ENCODE measurements at places on chromosomes 13 and 19.

GRCh38 chr13:45534604-45535003, 69.9 kb downstream of the COG3 start:
- DNase-seq: no peak

DNA sequence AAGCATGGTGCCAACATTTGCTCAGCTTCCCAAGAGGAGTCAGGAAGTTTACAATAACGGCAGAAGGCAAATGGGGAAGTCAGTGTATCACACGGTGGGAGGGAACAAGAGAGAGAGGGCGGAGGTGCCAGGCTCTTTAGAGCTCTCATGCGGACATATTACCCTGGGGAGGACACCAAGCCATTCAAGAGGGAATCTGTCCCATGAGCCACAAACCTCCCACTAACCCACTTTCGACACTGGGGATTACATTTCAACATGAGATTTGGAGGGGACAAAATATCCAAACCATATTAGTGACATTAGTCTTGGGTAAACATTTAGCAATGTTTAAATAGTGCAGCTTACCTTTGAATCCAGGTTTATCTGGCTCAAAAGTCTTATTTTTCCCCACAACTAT, 69.9 kb downstream of the SLAIN1 start:
- no peak for DNase-seq

DNA sequence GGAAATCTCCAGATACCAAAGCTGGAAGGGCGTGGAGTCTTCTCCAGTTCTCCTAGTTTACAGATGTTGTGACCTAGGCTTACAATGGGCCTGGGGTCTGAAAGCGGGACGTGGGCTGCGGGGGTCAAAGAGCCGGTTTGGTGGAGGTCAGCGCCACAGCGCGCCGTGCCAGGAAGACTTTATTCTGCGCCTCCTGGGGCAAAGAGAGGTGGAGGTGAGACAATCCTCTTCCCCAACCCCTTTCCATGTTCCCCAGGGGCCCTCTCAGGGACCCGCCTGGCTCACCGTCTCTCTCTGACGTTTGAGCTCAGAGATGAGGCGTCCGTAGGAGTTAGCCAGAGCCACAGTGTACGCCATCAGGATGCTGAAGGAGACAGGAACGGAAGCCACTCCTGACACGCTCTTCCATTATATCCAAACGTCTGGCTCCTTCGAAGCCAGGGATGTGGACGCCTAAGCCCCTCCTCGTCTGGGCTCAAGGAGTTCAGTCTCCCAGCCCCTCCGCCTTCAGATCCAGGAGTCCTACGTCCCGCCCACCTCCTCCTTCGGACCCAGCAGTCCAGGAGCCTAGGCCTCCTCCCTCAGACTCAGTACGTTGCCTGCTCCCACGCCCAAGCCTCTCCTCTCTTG, 776 bp upstream of the LENG1 start:
- DNase-seq: no peak

DNA sequence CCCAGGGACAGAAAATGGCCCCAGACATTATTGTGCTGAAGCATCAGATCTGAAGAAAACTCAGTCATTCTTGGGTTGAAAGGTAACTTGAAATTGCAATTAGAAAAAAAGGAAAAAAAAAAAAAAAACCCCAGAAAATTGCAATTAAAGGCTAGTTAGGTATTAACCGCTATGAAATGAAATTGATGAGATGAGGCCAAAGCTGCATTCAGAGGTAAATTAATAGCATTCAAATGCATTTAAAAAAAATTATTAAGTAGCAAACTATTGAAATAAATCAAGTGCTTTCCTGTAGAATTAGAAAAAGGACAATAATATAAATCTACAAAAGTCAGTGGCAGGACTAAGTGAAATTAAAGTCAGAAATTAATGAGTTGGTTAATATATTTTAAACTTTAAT, 6.4 kb downstream of the PGLS start:
- no peak for DNase-seq

GRCh38 chr19:19647037-19647835, 3.8 kb upstream of the GMIP start:
- no peak for DNase-seq

DNA sequence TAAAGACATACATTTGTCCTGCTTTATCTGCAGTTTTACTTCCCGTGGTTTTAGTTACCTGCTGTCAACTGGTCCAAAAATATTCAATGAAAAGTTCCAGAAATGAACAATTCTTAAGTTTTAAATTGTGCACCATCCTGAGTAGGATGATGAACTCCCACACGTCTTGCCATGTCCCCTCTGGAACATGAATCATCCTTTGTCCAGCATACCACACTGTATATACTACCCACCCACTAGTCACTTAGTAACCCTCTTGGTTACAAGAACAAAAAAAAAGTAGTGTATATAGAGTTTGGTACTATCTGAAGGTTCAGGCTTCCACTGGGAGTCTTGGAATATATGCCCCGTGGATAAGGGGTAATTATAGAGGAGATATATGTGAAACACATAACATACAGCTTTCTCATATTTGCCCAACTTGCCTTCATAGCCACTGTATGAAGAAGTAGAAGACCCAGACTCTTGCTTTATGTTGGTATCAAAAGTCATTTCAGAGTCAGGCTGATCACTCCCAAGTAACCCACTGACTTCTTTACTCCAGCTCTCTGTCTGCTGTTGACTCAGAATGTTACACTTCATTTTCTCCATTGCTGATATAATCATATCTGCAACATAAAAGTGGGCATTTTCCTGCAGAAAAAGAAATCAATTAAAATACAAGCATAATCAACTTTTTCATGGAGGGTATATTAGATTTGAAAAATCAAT, 19.3 kb downstream of the RUBCNL start:
- no peak for DNase-seq

GRCh38 chr13:36675213-36675536, 1.4 kb downstream of the SERTM1 start:
- no peak for DNase-seq

- DNase-seq: no peak
Measured at GRCh38 chr13:30535046-30535445, 69.3 kb upstream of the HMGB1 start.
